Pancreas (tissue), 10 donors: ENCODE measurements at places on chromosomes 6 and 20. TPM values are rescaled to one million over a fixed set of nuclear protein-coding genes. Genes with fewer than 3 reads are reported as not detected.
A peak's percentile ranks its signal among the peaks of the same experiment; 100 is the strongest.

GRCh38 chr6:158357570-158358216 is 45.4 kb downstream of the TULP4 start:
- no peak for DNase-seq

Gene POU5F1
- polyA plus RNA-seq = 8.6 TPM

GRCh38 chr20:13312300-13312699 is 91.2 kb downstream of the ISM1 start:
- no peak for DNase-seq

- no peak for DNase-seq
These were observed 24.1 kb downstream of the HLA-E start for GRCh38 chr6:30513451-30513850.

Gene GPX5
- polyA plus RNA-seq = not detected

Gene CNPY3
- polyA plus RNA-seq = 41.9 TPM

GRCh38 chr6:107621229-107621937 is 131.5 kb downstream of the SOBP start:
- DNase-seq = no peak

- no peak for DNase-seq
These were observed 40.6 kb downstream of the LYRM2 start for GRCh38 chr6:89597988-89598387.

GRCh38 chr20:52798124-52798523 is 174.0 kb upstream of the TSHZ2 start:
- DNase-seq = no peak

DNA sequence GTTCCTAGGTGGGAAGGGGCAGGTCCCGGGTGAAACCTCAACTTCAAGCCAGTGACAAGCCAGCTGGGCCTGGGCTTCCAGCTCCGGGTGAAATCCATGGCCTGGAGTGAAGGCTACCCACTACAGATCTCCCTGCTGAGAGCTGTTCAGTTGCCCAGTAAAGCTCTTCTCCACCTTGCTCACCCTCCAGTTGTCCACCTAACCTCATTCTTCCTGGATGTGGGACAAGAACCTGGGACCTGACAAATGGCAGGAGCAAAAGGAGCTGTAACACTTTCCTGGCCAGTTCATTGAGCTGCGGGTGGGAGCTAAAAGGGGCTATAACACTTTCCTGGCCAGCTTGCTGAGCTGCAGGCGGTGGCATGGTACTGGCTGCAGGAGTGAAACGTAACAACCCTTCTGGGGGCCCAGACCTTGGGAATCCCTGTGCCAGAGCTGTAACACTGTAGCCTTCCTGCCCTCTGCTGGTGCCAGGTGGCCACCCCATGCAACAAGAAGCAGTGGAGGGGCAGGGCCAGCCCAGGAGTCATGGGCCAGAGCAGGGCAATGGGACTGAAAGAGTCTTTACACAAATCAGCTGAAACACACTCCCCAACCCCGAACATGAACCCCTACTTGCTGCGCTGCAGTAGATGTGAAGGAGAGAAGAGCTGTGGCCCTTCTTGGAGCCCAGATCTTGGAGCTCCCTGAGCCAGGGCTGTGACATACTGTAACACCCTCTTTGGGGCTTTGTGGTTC is 3.6 kb upstream of the HINT3 start:
- DNase-seq = peak; percentile 21

- peak; percentile 38 for DNase-seq
These were observed 21.9 kb downstream of the MYH7B start for GRCh38 chr20:34977365-34978091.

GRCh38 chr6:25340431-25341202 is 61.4 kb downstream of the CARMIL1 start:
- no peak for DNase-seq

GRCh38 chr6:32937230-32937633 is 3.6 kb downstream of the HLA-DMB start:
- DNase-seq = no peak

GRCh38 chr20:62761759-62762131 is 34.5 kb upstream of the MRGBP start:
- peak; percentile 8 for DNase-seq

DNA sequence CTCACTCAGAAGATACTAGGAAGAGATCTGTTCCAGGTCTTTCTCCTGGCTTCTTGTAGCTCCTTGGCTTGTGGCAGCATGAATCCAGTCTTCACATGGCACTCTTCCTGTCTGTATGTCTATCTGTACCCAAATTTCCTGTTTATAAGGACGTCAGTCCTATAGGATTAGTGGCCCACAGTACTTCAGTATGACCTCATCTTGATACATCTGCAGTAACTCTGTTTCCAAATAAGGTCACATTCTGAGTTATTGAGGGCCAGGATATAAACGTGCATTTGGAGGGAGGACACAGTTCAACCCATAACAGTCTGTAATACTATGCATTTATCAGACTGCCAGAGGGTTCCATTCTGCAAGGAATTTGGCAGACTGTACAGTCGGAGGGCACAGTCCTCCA is 57.6 kb upstream of the DYNLRB1 start:
- no peak for DNase-seq

Gene NRSN1
- polyA plus RNA-seq = 1.2 TPM

DNA sequence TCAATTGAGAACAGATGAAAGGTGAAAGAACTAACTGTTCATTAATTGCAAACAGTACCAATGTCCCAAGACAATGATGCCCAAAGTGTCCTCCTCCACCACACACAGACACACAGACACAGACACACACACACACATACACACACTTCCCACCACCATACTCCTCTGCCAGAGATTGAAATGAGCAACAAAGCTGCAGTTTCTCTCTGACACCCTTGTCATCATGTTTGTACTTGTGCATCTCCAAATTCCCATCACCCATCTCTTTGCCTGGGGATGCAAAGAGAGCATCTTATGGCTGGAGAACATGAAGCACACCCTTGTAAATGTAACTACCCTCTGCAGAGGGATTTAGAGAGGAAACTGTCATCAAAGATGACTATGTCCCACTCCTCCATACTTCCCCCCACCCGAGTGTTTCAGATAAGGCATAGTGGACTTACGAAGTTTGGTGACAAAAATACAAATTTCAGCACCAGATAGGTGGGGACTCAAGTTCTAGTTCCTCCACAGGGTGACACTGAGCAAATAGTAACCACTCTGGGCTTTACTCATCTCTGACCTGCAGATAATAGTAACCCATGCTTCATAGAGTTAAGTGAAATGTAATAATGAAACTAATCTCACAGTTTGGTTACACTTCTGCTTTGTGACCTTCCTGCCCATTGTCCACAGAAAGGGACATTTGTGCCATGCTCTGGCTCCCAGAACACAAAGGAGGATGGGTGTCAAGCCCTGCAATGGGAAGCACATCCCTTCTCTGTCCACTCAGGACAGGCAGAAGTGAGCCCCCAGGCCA is 8.7 kb downstream of the MAFB start:
- DNase-seq = no peak

- DNase-seq = no peak
These were observed 86.4 kb upstream of the TENT5A start for GRCh38 chr6:81838724-81839426.

- DNase-seq = peak; percentile 14
These were observed 1.4 kb downstream of the BTN1A1 start for GRCh38 chr6:26501482-26501986.

GRCh38 chr6:39430871-39431523 is 108.5 kb upstream of the KCNK16 start:
- peak; percentile 20 for DNase-seq

- DNase-seq = no peak
These were observed 318.5 kb upstream of the MAP3K7 start for GRCh38 chr6:90905351-90905750.

Gene EMILIN3
- polyA plus RNA-seq = 0.33 TPM

DNA sequence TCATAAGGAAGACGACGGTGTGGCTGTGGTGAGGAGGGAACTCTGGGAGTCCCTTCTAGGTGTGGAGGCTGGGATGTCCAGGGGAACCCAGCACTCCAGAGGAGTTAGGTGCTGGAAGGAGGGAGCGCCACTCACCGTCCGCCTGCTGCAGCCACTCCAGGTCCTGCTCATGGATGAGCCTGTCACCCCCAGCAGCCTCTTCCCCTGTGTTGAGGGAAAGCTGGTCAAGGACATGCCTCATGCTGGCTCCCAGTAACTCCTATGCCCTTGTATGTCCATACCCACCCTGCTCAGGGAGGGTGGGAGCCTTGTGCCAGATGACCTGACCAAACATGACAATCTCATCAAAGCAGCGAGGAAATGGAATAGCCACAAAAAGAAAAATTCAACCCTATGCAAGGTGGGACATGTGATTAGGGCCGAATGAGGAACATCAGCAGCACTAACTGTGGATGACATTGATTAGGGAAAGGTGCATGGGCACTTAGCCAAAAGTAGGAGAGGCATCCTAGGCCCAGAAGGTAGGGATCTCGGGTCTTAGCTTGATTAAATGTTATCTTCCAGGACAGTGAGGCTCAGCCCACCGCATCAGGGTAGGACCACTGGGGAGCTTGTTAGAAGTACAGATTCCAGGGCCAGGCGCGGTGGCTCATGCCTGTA is 3.0 kb downstream of the DNPH1 start:
- DNase-seq = no peak

Gene OOEP
- not detected for polyA plus RNA-seq

DNA sequence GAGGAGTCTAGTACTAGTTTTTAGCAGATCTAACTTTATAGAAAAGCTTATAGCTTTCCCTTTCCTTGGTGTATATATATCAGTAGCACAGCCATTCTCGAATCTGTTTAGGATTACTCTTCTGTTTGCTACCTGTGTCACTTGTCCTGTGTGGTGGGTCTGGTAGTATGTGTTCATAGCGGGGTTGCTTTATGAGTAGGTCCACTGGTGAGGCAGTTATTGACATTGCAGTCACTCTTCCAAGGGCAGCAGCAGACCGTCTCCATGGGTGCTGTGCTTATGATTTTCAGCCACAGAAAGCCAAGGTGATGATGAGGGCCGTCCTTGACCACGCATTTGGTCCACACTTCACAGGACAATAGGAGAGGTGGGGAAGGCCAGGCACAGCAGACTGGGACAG is 171.5 kb downstream of the CDKAL1 start:
- no peak for DNase-seq

GRCh38 chr6:117425431-117426153 is at the start of gene ROS1:
ROS1 (minus strand) TSS chr6:117425942; CDS start chr6:117425656, 286 bp downstream.
- DNase-seq = no peak

DNA sequence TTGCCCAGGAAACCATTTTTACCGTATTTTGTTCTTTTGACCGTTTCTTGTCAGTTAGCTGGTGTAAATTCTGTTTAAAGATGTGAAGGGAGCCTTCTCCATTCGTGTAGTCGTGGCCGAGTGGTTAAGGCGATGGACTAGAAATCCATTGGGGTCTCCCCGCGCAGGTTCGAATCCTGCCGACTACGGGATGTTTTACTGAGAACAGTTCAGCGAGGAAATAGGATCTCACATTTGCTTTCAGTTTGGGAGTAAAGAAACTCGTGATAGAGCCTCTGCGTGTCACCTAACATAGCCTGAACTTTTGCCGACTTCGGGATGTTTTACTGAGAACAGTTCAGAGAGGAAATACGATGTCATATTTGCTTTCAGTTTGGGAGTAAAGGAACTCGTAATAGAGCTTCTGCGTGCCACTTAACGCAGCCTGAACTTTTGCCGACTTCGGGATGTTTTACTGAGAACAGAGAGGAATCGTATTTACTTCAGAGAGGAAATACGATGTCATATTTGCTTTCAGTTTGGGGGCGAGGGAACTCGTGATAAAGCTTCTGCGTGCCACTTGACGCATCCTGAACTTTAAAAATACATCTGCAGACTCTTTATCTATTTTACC is 5.9 kb upstream of the ZNF184 start:
- DNase-seq = peak; percentile 83

DNA sequence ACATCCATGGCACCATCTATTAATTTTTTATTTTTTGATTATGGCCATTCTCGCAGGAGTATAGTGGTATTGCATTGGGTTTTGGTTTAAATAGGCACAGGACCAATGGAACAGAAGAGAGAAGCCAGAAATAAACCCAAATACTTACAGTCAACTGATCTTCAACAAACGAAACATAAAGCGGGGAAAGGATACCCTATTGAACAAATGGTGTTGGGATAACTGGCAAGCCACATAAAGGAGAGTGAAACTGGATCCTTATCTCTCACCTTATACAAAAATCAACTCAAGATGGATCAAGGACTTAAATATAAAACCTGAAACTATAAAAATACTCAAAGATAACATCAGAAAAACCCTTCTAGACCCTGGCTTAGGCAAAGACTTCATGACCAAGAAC is 25.3 kb upstream of the RUNX2 start:
- no peak for DNase-seq

GRCh38 chr6:21648475-21649050 is 55.0 kb downstream of the SOX4 start:
- no peak for DNase-seq

DNA sequence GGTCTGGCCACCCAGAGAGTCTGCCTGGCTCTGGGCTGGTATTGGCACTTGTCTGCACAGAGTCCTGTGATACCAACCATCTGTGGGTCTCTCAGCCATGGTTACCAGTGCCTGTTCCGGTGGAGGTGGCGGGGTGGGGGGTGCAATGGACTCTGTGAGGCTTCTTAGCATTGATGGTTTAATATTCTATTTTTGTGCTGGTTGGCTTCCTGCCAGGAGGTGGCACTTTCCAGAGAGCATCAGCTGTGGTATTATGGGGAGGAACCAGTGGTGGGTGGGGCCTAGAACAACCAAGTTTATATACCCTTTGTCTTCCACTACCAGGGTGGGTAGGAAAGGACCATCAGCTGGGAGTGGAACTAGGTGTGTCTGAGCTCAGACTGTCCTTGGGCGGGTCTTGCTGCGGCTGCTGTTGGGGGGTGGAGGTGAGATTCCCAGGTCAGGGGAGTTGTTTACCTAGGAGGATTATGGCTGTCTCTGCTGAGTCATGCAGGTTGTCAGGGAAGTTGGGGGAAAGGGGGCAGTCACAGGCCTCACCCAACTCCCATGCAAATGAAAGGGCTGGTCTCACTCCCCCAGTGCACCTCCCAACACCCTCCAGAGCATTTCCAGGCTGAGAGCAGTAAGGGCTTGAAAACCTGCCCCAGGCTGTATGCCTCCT is 117.5 kb downstream of the FLRT3 start:
- no peak for DNase-seq

Gene VSX1
- polyA plus RNA-seq = 0.77 TPM

GRCh38 chr6:87820343-87820984 is 118.4 kb upstream of the AKIRIN2 start:
- no peak for DNase-seq

GRCh38 chr6:6964675-6965074 is 143.1 kb upstream of the RREB1 start:
- DNase-seq = no peak
